ENCODE measurements at places on chromosomes 6 and 20.

DNA sequence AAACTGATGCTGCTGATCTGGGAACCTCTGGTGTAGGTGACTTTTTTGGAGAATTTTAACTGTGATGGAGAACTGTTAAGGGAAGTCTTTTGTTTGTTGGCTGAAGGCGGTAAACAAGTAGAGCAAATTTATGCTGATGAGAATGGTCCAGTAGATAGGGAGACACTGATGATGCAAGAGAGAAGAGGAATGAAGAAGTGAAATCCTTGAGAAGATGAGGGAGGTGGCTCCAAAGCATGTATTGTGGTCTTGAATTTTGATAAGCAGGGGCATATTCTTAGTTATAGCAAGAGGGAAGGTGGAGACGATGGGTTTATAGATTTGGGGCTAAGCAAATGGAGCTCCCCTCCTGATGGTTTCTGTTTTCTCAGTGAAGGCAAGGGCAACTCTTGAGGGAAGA is 22.0 kb downstream of the MAPK14 start:
- no peak for DNase-seq

GRCh38 chr6:123638865-123639264 is 2.1 kb upstream of the TRDN start:
- DNase-seq: no peak

DNA sequence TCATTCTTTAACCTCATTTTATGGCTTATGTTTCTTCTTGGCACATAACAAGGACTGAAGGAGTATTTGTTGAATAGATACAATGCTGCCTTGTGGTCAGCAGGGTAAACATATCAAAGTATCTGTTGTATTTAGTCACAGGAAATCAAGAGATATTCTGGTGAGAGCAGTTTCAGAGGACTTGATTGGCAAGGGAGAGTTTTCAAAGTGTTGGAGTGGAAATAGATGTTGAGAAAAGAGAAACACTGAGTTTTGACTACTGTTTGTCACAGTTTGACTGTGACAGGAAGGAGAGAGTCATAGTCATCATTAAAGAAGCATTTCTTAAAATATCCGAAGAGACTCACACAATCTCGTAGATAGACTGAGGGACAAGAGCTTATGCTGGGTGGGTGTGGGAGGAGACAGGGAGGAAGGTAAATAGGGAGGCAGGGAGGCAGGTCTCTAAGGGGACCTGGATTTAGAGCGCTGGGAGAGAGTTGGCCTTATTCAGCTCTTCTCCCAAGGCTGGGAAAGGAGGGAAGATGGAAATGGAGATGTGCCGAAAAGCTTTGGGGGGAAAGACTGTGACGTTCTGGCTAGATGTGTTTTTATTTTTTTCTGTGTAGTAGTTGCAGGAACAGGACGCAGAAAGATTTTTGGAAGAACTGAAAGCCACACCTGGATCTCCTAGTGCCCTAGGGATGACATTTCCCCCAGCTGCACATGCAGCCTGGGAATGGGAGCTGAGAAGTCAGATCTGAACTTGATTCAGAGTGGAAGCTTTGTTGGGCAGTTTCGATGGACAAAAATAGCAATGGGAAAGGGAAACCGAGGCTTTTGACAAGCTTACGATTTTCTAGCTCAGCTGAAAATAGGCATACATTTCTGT is 65.0 kb upstream of the IFNGR1 start:
- no peak for DNase-seq

- DNase-seq: no peak
Observed at GRCh38 chr6:68126089-68126749, 508.9 kb upstream of the ADGRB3 start.

- DNase-seq: no peak
Observed at GRCh38 chr20:19928328-19929011, 88.7 kb upstream of the NAA20 start.

- no peak for DNase-seq
Observed at GRCh38 chr20:32830437-32830836, 10.7 kb downstream of the MAPRE1 start.

GRCh38 chr6:157488716-157489118 is 107.7 kb downstream of the ZDHHC14 start:
- DNase-seq: no peak

GRCh38 chr6:121436274-121436857 is 920 bp downstream of the GJA1 start:
- no peak for DNase-seq

- DNase-seq: no peak
Observed at GRCh38 chr6:89657445-89658158, 19.1 kb upstream of the LYRM2 start.

- DNase-seq: peak; percentile 48
Observed at GRCh38 chr6:36340618-36341454, 4.1 kb upstream of the BNIP5 start.

DNA sequence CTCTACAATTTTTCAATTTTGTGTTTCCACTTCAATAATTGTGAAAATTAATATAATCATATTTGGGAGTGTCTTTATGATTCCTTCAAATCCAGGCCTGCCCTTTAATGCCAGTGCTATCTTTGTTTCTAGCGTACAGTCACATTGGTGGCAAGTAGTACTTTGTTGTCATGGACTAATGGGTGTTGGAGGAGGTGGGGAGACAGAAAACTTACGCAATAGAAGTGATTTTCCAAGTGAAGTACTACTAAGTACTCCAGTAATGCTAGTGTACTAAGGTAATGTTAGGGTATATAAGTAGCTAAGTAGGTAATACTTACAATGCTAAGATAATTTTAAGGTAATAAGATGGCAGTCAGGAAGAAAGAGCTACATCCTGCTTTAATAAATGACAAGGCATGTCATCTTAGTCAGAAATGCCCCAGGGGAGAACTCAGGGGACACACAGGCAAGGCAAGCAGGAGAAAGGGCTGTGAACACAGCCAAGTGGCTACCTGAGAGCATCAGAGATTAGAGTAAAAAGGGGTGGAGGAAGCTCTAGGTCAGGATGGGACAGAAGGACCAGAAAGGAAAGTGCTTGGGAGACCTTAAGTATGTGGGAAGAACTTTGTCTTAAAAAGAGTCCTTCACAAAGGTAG is 217.2 kb upstream of the PRDM1 start:
- DNase-seq: no peak

- DNase-seq: no peak
Observed at GRCh38 chr6:4192173-4192572, 56.8 kb upstream of the ECI2 start.

DNA sequence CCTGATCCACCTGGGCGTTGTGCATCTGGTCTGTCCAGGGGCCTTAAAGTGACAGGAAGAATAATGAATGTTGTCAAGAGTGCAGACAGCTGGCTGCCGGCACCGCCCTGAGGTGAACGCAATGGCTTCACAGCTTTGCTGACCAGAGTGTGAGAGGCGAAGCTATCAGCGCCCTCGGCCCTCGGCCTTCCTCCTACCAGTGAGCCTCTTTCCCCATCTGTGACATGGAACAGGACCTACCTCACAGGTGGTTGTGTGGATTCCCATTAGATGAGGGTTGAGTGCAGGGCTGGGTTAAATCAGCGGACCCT is 54.8 kb downstream of the CTCFL start:
- peak; percentile 34 for DNase-seq

GRCh38 chr6:154686162-154686561 is 47.1 kb upstream of the SCAF8 start:
- no peak for DNase-seq

DNA sequence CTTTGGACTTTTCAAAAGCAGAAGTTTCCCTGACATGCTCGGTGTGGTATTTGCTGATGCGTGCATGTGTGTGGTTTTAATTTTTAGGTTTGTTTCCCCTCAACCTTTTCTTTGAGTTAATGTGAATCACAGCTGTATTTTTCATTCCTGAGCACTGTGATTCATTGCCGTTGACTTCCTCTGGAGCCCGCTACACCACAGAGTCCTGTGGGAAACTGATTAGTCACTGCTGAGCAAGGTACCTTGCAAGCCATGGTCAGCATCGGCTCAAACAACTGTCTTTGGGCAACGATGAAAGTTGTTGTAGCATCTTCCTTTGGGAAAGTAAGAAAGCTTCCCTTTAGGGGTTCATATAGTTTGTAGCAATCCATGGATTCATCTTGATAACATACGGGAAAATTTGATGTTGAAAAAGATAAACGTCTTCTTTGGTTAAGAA is 57.5 kb downstream of the RIN2 start:
- DNase-seq: peak; percentile 10

- DNase-seq: no peak
Observed at GRCh38 chr6:33875141-33875581, 71.4 kb upstream of the MLN start.

GRCh38 chr6:44064089-44064947 is 62.9 kb downstream of the MRPL14 start:
- no peak for DNase-seq

DNA sequence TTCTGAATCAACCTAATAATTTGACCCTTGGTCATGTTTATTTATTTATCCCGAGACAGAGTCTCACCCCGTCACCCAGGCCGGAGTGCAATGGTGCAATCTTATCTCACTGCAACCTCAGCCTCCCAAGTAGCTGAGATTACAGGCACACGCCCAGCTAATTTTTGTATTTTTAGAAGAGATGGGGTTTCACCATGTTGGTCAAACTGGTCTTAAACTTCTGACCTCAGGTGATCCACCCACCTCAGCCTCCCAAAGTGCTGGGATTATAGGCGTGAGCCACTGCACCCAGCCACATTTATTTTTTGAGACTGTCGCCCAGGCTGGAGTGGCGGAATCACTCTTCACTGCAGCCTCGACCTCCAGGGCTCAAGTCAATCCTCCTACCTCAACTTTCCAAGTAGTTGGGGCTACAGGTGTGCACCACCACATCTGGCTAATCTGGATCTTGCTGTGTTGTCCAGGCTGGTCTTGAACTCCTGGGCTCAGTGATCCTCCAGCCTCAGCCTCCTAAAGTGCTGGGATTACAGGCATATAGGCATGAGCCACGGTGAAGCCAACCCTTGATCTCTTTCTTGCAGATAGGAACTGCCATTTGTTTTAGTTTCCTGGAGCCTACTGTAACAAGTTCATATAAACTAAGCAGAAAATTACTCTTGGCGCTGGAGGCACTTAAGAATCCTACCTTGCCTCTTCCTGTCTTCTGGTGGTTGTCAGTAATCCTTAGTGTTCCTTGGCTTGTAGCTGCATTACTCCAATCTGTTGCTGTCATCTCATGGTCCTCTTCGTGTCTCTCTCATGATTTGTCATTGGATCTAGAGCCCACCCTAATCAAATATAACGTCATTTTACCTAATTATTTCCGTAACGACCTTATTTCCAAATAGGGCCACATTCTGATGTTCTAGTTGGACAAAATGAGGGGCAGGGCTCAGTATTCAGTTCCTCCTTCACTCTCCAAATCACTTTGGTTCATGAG is 2.3 kb downstream of the RPS18 start:
- no peak for DNase-seq

- DNase-seq: no peak
Observed at GRCh38 chr6:125808060-125808459, 17.3 kb downstream of the NCOA7 start.

DNA sequence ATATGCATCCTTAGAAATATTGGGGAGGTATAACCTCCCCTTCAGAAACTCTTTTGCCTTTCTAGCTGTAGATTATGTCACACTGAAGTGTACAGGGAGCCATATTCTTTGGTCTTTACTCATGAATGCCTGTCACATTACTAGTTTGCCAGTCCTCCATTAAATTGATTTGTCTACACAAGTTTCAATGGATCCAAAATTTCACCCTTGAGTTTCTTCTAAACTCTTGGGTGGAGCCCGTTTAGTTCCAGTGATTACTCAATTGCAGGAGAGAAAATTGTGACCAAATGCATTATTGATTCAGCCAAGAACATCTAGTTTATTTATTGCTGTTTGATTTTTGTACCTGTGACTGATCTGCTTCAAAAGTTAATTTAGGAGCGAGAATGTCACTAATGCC is 60.4 kb upstream of the TFB1M start:
- DNase-seq: no peak

Measured in SHP77 (cell line).